ENCODE measurements at places on chromosomes 11 and 22.
A peak's percentile ranks its signal among the peaks of the same experiment; 100 is the strongest.

GRCh38 chr11:123543797-123544196 is 110.6 kb downstream of the SCN3B start:
- DNase-seq = no peak

DNA sequence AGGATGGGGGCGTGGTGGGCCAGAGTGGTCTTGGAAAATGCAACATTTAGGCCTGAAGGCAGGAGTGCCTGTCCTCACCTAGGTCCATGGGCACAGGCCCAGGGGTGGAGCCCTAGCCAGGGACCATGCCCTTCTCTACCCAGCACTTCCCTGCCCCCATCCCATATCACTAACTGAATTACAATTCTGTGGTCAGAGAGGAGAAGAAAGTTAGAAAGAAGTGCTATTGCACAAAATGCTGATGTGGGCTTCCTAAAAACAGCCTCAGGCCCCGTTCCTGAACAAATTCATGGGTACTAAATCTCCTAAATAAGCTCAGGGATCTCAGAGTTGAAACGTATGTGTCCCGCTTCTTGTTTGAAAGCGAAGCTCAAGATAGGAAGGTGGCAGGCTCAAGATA is 3.5 kb upstream of the ASRGL1 start:
- no peak for DNase-seq

DNA sequence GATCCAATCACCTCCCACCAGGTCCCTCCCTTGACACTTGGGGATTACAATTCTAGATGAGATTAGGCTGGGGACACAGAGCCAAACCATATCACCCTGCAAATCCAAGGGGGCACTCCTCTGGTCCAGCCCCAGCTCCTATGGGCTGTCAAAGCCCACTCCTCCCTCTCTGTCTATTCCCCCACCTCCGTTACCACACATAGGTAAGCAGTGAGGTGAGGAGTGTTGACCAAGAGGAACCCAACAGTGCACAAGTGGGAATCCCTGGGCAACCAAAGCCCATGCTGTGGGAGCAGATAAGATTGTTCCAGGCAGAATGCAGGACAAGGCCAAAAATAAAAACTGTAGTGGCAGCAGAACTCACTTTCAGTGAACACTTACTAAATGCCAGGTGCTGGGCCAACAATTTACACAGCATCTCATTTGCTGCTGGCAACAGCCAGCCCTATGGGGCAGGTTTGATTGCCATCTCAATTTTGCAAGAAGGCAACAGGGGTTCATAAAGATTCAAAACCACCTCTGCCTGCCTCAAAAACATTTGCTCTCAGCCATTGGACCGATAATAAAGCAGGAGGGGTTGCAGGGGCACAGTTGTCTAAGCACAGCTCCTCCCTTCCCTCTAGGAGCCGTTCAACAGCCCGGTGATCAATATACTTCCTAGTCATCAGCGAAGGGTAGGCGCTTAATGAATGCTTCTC is 8.9 kb downstream of the SDF2L1 start:
- DNase-seq = no peak

DNA sequence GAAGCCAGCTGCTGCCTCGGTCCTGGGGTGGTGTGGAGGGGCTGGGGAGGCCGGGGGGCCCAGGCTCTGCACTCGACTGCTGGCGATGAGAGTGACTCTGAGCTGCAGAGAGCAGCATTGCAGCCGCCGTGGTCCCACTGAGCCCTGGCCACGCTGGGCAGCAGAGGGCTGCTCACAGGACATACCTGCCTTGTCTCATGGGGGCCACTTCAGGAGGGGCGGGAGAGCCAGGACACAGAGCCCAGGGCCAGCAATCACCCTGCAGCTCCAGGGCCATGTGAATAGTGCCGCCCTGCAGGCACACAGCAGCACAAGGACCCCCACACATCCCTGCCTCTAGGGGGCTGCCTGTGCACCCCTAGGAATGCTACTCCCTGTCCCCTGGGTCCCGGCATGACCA is 147.0 kb downstream of the CRYBB2 start:
- no peak for DNase-seq

- DNase-seq = no peak
Observed at GRCh38 chr11:39651857-39652461, 1807.5 kb downstream of the LRRC4C start.

DNA sequence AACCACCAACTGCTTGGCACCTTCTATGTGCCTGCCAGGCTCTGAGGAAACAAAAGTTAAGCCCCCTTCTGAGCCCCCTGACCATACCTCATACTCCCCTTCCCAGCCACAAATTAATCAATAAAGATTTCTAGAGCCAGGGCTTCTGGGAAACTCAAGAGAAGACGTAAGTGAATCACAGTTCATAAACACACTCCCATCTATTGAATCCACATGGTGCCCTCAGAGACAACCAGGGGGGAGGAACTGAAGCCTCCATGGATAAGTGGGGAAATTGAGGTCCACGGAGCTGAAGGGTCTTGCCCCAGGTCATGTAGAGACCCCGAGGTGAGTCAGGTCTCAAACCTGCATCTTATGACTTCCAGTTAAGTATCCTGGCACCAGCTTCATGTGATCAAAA is 150.6 kb downstream of the MN1 start:
- DNase-seq = no peak

DNA sequence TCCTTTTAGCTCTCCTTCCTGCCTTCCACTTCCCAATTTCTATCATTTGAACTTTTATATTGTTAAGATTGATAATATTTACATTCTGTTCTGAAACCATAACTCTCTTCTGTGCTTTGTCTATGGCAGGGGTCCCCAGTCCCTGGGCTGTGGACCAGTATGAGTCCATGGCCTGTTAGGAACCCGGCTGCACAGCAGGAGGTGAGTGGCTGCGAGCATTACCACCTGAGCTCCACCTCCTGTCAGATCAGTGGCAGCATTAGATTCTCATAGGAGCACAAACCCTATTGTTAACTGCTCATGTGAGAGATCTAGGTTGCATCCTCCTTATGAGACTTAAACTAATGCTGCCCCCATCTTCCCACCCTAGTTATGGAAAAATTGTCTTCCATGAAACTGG is 48.4 kb upstream of the HEPHL1 start:
- no peak for DNase-seq

DNA sequence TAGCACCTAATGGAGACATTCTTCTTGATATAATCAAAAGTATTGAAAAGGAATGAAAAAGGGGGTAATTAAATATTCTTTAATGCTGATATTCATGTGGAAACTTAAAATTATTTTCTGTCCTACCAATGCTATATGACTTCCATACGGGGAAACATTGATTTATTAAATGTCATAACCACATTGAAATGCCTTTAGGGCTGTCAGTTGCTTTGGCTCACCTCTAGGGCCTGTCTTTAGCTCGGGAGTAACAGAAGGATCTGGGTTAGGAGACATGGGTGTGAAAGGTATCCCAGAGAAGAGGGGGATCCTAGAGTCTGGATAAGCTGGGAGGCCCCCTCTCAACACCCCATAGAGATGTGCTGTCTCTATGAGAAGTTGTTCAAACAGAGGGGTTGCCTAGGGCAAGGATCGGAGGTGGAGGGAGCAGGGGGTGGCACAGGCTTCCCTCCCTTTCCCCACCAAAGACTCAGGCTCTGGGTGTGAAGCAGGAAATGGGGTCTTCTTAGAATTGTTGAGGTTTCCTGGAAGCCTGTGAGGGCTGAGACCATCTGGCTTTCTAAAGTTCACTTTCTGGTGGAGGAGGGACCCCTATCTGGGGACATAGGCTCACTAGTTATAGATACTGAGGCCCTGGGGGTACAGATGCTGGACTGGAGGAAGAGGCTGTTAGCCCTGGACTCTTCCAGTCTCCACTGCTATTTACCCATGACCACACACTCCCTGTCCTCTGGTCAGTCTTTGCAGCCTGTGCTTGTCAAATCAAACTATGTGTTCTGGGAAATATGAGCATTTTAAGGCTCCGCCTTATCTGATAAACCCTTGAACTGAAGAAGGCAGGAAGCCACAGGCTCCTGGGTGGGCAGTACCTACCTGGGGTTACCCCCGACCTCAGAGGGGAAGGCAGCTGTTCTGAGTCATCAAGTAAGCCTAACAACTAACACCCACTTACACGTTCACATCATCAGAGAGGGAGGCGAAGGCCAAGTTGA is 55.8 kb upstream of the RRAS2 start:
- DNase-seq = no peak

DNA sequence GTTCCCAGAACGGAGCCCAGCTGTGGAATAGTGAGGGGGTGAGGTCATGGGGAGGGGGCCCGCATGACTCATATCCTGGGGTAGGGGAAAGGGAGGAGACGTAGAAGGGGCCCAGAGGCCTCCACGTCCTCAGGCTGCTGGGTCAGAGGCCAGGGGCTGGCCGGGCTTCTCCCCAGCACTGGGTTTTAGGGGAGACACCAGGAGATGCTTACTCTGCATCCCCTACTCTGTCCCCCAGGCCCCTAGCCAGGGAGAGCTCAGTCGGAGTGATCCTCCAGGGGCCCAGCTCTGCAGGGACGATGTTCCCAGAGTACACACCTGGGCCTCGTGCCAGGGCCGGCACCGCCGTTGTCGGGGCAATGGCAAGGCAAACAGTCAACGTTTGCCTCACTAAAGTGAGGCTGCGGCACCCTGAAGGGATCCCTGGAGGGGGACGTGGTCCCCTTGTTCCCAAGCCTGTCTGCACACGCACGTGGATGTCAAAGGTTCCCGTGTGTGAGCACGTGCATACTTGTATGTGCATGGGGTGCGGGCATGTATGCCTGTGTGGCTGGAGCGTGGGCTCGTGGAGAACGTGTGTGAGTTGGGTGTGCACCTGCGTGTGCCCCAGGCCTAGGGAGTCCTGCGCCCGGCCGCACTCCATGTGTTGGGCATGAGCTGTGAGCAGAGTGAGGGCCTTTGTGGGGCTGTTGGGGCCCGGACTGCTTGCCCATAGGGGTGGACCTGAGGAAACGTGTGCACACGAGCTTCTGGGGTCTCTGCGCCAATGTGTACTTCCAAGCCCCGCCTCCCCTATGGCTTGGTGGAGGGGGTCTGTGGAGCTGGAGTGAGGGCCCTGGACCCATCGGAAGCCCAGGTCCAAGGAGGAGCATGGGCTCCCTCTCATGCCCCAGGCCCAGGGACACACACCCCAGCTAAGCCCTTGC is 14.2 kb downstream of the PRR33 start:
- no peak for DNase-seq

- DNase-seq = no peak
Observed at GRCh38 chr11:97990162-97990920, 1030.4 kb upstream of the CNTN5 start.

DNA sequence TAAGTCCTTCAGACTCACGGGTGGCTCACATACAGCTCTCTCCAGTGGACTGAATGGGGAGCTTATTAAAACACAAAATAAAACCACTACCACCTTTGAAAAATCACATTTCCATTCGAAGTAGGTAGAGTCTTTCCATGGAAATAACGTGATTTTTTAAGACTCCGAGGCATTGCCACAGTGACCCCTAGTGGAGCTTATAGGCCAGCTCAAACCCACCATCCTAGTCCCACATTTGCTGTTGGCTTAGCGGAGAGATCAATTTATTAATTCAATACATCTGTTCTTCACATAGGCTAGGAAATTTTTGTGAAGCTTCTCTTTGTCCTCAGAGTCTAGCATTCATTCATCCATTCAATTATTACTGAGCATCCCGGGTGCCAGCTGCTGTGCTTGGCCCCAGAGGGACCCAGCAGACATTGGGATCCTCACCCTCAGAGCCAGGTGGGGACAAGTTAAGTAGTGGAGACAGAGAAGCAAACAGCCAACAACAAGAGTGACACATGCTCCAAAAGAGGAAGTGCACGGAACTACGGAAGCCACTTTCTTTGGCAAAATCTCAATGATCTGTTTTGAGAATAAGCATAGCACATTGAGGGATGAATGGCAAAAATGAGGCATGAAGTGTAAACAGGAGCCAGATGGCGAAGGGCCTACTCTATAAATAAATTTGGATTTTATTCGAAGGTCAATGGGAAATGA is 10.2 kb upstream of the P4HA3 start:
- peak; percentile 29 for DNase-seq

DNA sequence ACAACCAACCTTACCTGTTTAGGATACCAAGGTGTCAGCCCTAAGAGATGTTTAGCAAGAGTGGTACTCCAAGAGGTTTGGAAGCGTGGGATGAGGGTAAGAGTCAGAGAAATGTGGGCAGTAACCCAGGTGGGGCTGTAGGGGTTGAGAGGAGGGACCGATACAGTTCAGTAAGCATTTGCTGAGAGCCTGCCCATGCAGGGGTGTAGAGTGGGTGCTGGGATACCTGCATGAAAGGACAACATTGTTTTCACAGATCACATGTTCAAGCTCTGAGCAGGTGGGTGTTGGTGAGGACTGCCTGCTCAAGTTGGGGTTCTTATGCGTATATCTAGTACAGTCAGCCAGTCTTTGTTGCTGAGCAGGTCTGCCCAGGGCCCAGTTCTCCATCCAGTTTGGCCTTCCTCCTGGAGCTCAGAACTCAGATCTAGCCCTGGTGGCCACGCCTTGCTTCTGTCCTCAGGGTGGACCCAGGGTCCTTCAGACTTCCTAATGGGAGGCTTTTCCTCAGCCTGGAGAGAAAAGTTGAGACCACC is 14.8 kb downstream of the PPFIBP2 start:
- DNase-seq = no peak

GRCh38 chr11:22808571-22809197 is 20.9 kb downstream of the SVIP start:
- no peak for DNase-seq

- DNase-seq = no peak
Observed at GRCh38 chr11:71305451-71306125, 53.2 kb upstream of the SHANK2 start.

DNA sequence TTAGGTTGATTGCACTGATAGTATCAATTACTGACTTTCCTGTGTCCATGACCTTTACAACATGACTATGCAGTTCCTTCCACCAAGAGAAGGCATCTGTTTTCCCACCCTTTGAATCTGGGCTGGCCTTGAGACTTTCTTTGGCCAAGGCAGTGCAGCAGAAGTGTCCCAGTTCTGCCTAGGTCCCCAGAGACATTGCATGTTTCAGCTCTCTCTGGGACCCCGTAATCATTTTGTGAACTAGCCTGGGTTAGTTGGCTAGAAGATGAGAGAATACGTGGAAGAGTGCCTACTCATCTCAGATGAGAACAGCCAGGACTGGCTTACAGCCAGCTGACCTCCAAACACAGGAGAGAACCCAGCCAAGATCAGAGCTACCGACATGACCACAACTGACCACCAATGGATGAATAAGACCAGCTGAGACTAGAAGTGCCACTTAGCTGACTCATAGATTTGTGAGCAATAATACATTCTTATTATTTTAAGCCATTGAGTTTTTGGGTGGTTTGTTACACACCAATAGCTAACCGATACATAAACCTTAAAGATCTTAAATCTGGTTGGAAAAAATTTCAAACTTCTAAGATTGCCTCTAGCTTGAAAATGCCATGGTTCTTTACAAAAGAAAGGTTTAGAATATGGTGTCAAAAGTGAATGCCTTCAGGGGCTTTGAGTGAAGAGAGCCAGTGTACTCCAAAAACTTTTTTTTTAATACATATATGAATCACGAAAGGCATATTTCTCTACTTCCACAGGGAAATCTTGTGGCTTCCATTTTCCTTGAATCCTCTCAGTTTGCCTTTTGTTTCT is 145.2 kb downstream of the FBXO7 start:
- DNase-seq = no peak

GRCh38 chr22:45678961-45679912 is 7.6 kb downstream of the ATXN10 start:
- no peak for DNase-seq
